ENCODE measurements at places on chromosomes 12 and 14. TPM values are rescaled to one million over a fixed set of nuclear protein-coding genes. Genes with fewer than 3 reads are reported as not detected.

FIGNL2 gene
- total RNA-seq, result 0.19 TPM

DNA sequence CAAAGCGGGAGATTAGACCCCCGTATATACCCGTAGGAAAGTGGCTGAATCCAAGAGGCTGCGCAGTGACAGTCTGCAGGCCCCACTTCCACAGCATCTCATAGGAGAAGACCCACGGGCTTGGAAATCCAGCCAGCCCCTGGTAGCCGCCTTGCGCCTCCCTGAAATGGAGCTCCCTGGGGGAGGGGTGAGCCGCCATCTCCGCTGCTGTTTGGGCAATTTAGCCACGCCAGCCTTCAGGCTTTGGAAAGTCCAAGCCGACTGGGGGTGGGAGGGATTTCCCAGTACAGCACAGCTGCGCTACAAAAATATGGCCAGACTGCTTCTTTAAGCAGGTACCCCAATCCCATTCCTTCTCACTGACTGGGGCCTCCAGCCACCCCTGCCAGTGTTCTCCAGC is 53.4 kb downstream of the CAND1 start:
- no peak for DNase-seq

DNA sequence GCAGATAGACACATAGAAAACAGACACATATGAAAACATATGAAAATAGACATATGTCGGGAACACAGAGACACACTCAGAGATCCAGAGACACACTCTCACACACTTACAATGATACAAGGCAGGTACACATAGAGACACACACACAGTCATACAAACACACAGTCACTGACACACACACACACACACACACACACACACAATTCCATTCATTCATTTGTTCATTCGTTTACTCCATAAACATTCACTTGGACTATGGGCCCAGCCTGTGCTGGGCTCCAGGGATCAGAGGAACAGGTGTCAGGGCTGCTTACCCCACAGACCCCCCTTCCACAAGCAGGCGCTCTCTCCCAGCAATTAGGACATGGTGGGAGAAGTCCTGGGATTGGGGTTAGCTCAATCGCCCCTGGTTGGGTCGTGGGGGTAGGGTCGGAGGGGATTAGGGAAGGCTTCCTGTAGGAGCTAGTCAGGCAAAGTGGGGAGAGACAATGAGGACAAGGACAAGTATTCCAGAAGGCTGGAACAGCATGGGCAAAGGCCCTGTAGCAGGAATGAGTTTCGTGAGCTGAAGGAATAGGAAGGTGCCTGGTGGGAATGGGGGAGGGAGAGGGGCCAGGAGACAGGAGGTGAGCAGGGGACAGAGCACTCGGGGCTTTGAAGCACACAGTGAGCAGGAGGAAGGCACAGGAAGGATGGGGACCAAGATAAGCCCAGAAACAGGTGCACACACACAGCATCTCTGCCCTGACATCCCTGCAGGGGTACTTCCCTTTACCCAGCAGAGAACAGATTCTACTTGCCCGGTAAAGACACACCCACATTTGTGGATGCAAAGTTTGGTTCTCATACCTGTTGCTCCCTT is 6.5 kb downstream of the RASAL1 start:
- DNase-seq, result no peak

GRCh38 chr12:3611860-3612703 is 121.1 kb downstream of the PRMT8 start:
- DNase-seq, result no peak

GRCh38 chr12:64099397-64099796 is 122.7 kb downstream of the KICS2 start:
- DNase-seq, result no peak

GRCh38 chr14:91496790-91497189 is 13.3 kb downstream of the PPP4R3A start:
- DNase-seq, result no peak

DNA sequence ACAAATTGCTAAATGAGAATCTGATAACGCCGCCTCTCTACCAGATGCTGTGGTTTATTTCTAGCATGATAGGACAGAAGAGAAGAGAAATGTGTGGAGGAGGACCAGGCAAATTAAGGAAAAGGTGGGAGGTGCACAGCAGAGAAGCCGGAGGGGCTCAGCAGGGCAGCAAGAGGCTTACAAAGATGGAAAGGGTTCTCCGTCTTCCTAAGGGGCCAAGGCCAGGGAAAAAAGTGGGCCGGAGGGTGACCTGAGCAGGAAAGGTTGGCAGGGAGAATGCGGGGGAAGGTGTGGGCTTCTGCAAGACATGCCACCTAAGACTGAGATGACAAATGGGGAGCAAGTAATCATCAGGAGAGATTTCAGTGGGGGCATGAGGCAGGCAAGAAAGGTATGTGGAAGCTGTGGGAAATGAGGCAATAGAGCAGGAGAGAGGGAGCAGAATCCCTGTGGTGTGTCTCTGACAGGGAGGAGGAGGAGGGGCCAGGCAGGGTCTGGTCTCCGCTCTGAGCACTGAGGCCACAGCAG is 18.7 kb downstream of the MANSC1 start:
- no peak for DNase-seq

POTEM gene
- total RNA-seq, result not detected

- DNase-seq, result no peak
These were observed 69.7 kb upstream of the DHRS4 start for GRCh38 chr14:23883684-23884540.

HVCN1 gene
- total RNA-seq, result 24.1 TPM

DNA sequence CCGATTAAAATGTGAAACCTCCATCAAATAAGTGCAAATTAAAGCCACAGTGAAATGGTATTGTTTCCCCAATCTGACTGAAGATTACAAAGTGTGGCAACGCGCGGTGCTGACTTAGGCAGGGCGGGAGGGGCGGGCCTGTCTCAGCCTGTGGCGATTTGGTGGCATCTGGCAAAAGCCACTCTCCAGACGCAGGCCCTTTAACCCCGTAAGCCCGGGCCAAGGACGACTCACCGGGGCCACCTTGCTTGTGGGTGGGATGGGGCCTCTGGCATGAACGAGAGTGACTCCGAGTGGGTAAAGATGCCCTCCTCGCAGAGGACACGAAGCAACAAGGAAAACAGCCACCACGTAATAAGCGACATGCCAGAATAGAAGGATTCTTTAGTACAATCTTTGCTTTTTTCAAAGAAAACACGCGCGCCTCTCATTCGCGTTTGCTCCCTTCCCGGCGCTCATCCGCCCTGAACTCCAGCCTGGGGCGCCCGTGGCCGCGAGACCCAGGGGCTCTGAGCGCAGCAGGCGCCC is 815 bp downstream of the DEGS2 start:
- DNase-seq, result no peak
